ENCODE measurements at places on chromosomes 5 and 9.
A peak's percentile ranks its signal among the peaks of the same experiment; 100 is the strongest.

- DNase-seq: no peak
Observed at GRCh38 chr9:14515571-14516198, 177.5 kb downstream of the ZDHHC21 start.

DNA sequence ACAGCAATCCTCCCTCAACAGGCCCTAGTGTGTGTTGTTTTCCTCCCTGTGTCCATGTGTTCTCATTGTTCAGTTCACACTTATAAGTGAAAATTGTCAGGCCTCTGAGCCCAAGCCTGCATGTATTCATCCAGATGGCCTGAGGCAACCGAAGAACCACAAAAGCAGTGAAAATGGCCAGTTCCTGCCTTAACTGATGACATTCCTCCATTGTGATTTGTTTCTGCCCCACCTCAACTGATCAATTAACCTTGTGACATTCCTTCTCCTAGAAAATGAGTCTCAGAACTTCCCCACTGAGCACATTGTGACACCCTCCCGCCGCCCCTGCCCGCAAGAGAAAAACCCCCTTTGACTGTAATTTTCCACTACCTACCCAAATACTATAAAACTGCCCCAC lies 17.4 kb upstream of the TRPC7 start:
- DNase-seq: no peak

GRCh38 chr5:174189654-174190541 lies 144.4 kb downstream of the NSG2 start:
- no peak for DNase-seq

- no peak for DNase-seq
Observed at GRCh38 chr5:175590471-175590881, 67.4 kb upstream of the HRH2 start.

DNA sequence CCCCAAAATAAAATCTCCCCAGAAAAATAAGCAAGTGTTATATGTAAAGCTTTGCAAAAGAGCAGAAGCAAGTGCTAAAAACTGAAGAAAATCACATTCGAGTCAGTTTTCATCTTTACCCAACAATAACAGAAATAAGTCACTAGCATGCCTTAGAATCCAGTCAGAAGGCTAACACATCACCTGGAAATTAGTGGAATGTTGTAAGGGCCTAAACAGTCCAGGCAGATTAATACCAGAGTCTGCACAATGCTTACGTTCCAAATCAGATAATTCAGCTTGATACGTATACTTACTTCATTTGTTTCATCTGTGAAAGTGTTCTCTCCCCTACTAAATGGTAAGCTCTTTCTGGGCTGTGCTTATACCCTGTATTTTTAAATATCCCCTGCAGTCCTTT lies 42.7 kb downstream of the SUSD1 start:
- DNase-seq: no peak

- peak; percentile 68 for DNase-seq
Observed at GRCh38 chr5:140632366-140633020, 482 bp downstream of the CD14 start.

All from GM06990 (cell line).